ENCODE measurements at places on chromosomes 5 and 9. TPM values are rescaled to one million over a fixed set of nuclear protein-coding genes. Genes with fewer than 3 reads are reported as not detected.

DNA sequence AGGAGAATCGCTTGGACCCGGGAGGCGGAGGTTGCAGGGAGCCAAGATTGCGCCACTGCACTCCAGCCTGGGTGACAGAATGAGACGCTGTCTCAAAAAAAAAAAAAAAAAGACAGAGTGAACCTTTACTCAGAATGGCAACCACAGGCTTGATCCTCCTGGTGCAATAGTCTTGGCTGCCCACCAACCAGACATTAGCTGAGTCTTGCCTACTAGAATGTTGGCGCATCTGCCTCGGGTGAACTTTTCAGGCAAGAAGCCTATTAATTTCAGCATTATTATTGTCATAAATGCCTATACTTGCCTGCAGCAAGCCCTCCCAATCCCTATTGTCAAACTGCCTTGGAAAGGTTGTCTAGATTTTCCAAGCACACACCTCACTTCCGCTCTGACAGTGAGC lies 4.2 kb downstream of the SERINC5 start:
- H3K36me3 ChIP-seq: peaks cover 31% of the 10 kb centered on the region
- no peak for DNase-seq
- H3K27ac ChIP-seq: no peak overlapping the region
- H3K4me3 ChIP-seq: peak overlapping the region; percentile 84

DNA sequence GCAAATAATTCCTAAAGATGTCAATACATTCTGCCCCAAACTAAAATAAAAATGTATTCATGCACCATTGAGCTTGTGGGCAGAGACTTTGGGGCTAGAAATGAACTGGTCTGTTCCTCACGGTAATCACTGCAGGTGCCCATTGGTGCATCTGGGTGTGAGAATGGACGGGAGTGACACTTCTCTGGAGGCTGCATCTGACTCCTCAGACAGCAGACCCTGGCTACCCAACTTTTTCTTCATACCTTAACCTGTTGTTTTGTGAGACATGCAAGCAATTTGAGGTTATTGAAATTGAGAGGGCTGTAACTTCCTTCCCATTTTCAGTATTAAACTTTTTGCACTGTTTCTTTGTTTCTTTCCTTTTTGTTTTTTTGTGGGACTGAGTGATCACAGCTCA lies 333.4 kb downstream of the ICE1 start:
- no peaks in the 10 kb centered on the region for H3K4me1 ChIP-seq
- no peak for DNase-seq
- H3K4me3 ChIP-seq: no peak overlapping the region

GRCh38 chr5:62933261-62933660 lies 354.6 kb downstream of the LRRC70 start:
- no peaks in the 10 kb centered on the region for H3K36me3 ChIP-seq
- no peak overlapping the region for H3K4me3 ChIP-seq
- no peak for DNase-seq
- H3K27ac ChIP-seq: no peak overlapping the region
- H3K4me1 ChIP-seq: peaks cover 6% of the 10 kb centered on the region

- H3K4me3 ChIP-seq: no peak overlapping the region
- H3K4me1 ChIP-seq: no peaks in the 10 kb centered on the region
- peaks cover 6% of the 10 kb centered on the region for H3K36me3 ChIP-seq
- H3K27me3 ChIP-seq: no peaks in the 10 kb centered on the region
These were observed 25.7 kb upstream of the C5orf47 start for GRCh38 chr5:173963182-173963838.

DNA sequence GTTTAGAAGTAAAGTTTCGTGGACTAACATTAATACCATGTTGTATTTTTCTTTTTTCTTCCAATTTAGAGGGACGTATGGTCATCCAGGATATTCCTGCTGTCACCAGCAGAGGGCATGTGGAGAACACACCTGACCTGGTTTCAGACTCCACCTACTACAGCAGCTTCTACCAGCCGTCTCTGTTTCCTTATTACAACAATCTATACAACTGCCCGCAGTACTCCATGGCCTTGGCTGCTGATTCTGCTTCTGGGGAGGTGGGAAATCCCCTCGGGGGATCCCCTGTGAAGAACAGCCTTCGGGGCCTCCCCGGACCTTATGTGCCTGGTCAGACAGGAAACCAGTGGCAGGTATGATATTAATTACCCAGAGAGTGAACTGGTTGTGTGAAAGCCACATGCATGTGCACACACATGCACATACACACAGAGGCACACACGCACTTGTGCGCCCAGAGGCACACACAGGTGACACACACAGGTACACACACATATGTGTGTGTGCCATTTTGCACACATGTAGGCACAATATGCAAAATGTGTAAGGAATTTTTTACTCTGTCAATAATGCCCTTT lies 52.4 kb downstream of the DMRT1 start:
- H3K4me1 ChIP-seq: no peaks in the 10 kb centered on the region
- no peak overlapping the region for H3K27ac ChIP-seq
- H3K27me3 ChIP-seq: no peaks in the 10 kb centered on the region
- no peaks in the 10 kb centered on the region for H3K36me3 ChIP-seq
- H3K4me3 ChIP-seq: no peak overlapping the region

Gene KCNV2
- 1.2 TPM for total RNA-seq

DNA sequence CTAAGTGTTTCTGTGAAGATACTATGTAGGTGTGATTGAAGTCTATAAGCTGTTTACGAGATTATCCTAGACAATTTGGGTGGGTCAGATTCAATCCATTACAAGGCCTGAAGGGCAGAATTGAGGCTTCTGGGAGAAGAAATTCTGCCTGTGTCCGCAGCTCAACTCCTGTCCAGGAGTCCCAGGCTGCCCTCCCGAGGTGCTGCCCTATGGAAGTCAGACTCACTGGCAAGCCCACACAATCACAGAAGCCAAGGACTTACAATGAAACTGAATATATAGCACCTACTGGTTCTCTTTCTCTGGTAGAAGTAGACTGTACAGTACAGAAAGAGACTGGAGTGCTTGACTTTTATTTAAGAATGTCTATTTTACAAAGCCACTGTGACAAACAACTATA lies 74.5 kb downstream of the EPB41L4A start:
- no peak overlapping the region for H3K4me3 ChIP-seq
- no peaks in the 10 kb centered on the region for H3K36me3 ChIP-seq
- H3K4me1 ChIP-seq: peaks cover 9% of the 10 kb centered on the region

Gene GAPT
- total RNA-seq: 1.4 TPM

Gene THBS4
- 10.6 TPM for total RNA-seq

Gene CYSRT1
- total RNA-seq: 1.4 TPM

Gene OR2V2
- total RNA-seq: not detected

- peaks cover 12% of the 10 kb centered on the region for H3K4me1 ChIP-seq
- H3K4me3 ChIP-seq: no peak overlapping the region
- no peak overlapping the region for H3K27ac ChIP-seq
- H3K27me3 ChIP-seq: no peaks in the 10 kb centered on the region
- no peaks in the 10 kb centered on the region for H3K36me3 ChIP-seq
These were observed 155.1 kb upstream of the WWC1 start for GRCh38 chr5:168136340-168136739.

Gene BTNL8
- total RNA-seq: not detected

Gene N4BP3
- 14.3 TPM for total RNA-seq

Gene PCDHGA6
- 0.50 TPM for total RNA-seq

DNA sequence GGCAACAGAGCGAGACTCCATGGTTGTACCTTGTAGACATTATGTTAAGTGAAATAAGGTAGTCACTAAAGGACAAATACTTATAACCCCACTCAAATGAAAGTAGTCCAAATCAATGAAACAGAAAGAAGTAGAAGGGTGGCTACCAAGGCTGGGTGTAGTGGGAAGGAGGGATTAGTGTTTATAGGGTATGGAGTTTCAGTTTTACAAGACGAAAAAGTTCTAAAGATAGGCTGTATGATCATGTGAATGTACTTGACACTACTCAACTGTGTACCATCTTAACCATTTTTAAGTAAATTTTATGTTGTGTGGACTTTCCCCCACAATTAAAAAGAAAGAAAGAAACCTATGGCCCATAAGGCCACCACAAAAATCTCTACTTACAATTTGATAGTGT lies 32.2 kb downstream of the ALDH7A1 start:
- H3K27ac ChIP-seq: no peak overlapping the region
- no peak for DNase-seq
- peaks cover 71% of the 10 kb centered on the region for H3K36me3 ChIP-seq
- no peak overlapping the region for H3K4me3 ChIP-seq

- DNase-seq: no peak
- H3K36me3 ChIP-seq: peaks cover 9% of the 10 kb centered on the region
- H3K4me1 ChIP-seq: peaks cover 36% of the 10 kb centered on the region
- H3K27me3 ChIP-seq: no peaks in the 10 kb centered on the region
- H3K4me3 ChIP-seq: no peak overlapping the region
These were observed 7.4 kb downstream of the SLC12A7 start for GRCh38 chr5:1104327-1105006.

GRCh38 chr5:79235261-79235633 lies 684 bp upstream of the JMY start:
- DNase-seq: no peak
- no peaks in the 10 kb centered on the region for H3K27me3 ChIP-seq
- no peaks in the 10 kb centered on the region for H3K4me1 ChIP-seq
- H3K27ac ChIP-seq: no peak overlapping the region
- peak overlapping the region; percentile 94 for H3K4me3 ChIP-seq
- H3K36me3 ChIP-seq: no peaks in the 10 kb centered on the region

GRCh38 chr5:169838688-169839087 lies 141.6 kb downstream of the INSYN2B start:
- H3K4me3 ChIP-seq: no peak overlapping the region
- no peaks in the 10 kb centered on the region for H3K36me3 ChIP-seq
- no peak overlapping the region for H3K27ac ChIP-seq

GRCh38 chr5:123007182-123007581 lies 29.3 kb downstream of the PPIC start:
- peaks cover 2% of the 10 kb centered on the region for H3K4me1 ChIP-seq
- no peak for DNase-seq
- H3K27me3 ChIP-seq: no peaks in the 10 kb centered on the region
- no peak overlapping the region for H3K27ac ChIP-seq
- H3K4me3 ChIP-seq: no peak overlapping the region

DNA sequence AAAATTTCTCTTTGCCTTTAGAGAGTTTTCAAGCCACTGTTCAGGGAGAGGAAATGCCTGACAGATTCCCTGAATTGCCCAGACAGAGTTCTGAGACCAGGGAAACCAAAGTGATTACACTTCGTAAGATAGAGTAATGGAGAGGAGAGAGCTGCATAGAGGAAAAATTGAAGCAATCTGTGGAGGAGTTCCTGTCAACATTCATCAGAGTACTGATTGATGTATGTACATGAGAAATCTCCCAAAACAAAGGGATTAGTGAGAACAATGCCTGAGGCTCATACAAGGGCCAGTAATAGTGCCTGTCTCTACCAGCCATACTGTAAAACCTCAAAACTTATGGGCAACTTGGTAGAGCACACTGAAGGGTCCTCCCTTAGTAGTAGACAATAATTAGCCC lies 79.0 kb upstream of the TRIM32 start:
- no peaks in the 10 kb centered on the region for H3K36me3 ChIP-seq
- H3K27ac ChIP-seq: no peak overlapping the region
- no peaks in the 10 kb centered on the region for H3K4me1 ChIP-seq
- no peak overlapping the region for H3K4me3 ChIP-seq
- DNase-seq: no peak

Gene CDKN2B-AS1
- 0.99 TPM for total RNA-seq

DNA sequence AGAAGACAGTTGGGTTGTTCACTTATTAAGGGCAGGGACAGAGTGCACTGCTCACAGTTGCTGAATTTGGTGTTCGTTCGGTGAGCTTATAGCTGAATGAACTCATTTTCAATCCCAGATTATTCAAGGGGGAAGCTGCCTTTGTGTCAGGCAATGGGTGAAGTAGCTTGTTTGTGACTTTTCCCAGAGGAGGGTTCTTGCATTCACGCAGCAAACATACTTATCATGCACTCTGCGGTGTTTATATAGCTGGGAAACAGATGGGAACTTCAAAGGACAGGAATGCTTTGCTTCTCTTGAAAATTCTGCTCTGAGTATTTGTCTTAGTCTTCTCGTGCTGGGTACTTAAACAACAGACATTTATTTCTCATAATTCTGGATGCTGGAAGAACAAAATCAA lies 64.7 kb upstream of the ABCA1 start:
- peaks cover 14% of the 10 kb centered on the region for H3K27me3 ChIP-seq
- H3K36me3 ChIP-seq: no peaks in the 10 kb centered on the region
- DNase-seq: no peak
- no peak overlapping the region for H3K27ac ChIP-seq

GRCh38 chr5:6321078-6321477 lies 57.3 kb downstream of the MED10 start:
- no peak overlapping the region for H3K4me3 ChIP-seq
- DNase-seq: no peak
- no peak overlapping the region for H3K27ac ChIP-seq
- H3K36me3 ChIP-seq: no peaks in the 10 kb centered on the region
- H3K4me1 ChIP-seq: no peaks in the 10 kb centered on the region
- peaks cover 44% of the 10 kb centered on the region for H3K27me3 ChIP-seq

Gene CAMK4
- 1.9 TPM for total RNA-seq

DNA sequence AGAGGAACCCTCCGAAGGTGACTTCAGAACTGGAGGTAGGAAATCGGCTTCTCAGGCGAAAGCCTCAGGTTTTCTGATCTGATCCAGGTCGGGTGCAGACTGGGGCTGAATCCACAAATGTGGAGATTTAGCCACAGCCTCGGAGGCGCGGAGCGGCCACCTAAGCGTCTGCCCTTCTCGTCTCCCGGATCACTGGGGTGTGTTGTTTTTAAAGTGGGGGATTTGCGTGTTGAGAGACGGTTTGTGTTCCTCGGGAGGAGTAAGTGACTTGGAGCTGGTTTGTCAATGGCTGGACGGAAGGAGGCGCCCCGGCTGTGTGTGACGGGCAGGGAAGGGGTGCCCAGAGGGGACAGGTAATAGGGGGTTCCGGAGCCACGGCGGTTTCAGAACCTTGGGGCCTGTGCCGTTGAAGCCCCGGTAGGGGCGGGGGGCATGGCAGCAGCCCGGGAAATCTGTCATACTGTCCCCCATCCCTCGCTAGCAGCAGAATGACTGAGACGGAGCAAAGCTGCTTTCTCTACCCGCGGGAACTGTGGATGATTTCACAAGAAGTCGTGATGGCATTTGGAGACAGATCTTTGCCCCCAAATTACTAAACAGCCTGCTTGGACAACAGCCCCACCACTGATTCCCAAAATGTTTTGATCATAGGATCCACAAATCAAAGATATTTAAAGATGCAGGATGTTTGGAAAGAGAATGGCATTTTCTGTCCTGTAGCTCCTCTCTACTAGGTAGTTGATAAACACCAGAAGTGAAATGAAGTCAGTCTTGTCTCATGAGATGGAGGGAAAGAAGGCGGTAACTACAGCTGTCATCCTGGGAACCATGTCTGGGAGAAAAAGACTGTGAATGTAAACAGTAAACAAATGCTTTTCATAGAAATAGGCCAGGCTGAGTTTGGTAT lies 216.5 kb downstream of the PDZD2 start:
- H3K36me3 ChIP-seq: peaks cover 4% of the 10 kb centered on the region
- peak; percentile 88 for DNase-seq
- H3K27me3 ChIP-seq: no peaks in the 10 kb centered on the region

Gene GHR
- 0.21 TPM for total RNA-seq

DNA sequence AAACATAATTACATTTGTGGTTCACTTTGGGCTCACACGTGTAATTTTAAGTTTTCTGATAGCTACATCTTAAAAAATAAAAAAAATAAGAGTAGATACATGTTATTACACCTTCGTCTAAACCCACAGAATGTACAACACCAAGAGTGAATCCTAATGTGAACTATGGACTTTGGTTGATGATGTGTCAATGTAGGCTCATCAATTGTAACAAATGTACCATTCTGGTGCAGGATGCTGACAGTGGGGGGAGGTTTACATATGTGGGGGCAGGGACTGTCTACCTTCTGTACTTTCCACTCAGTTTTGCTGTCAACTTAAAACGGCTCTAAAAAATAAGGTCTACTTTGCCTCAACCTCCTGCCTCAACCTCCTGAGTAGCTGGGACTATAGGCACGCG lies 2.5 kb upstream of the RECK start:
- H3K4me3 ChIP-seq: no peak overlapping the region
- H3K27me3 ChIP-seq: peaks cover 12% of the 10 kb centered on the region
- H3K27ac ChIP-seq: no peak overlapping the region
- DNase-seq: no peak
